Gastroesophageal sphincter (tissue), 4 donors: ENCODE measurements at places on chromosomes 16 and 17. TPM values are rescaled to one million over a fixed set of nuclear protein-coding genes. Genes with fewer than 3 reads are reported as not detected.
A peak's percentile ranks its signal among the peaks of the same experiment; 100 is the strongest.

GRCh38 chr17:73118951-73119391 is 26.5 kb upstream of the SLC39A11 start:
- no peak for ATAC-seq

The TEX14 gene
- 0.78 TPM for total RNA-seq

- ATAC-seq = no peak
Measured at GRCh38 chr16:30605158-30605557, 5.0 kb downstream of the ZNF689 start.

DNA sequence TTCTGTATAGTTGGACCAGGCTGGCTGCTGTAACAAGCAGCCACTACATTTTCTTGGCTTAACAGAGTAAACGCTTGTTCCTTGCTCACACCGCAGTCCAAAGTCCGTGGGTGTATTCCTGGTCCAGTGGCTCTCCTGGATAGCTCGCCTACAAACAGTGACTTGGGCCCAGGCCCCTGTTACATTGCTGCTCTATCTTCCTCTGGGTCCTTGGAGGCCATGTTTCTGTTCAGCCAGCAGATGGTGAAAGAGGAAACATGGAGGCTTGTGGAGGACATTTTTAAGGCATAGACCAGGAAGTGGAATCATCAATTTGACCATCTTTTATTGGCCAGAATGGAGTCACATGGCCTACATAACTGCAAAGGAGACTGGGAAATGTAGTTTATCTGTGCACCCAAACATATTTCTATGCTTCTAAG is 55.1 kb downstream of the ATP2C2 start:
- no peak for ATAC-seq

The CXCL16 gene
- 5.3 TPM for total RNA-seq

The CLEC19A gene
- not detected for total RNA-seq

- no peak for ATAC-seq
Measured at GRCh38 chr16:21608639-21609328, 9.4 kb downstream of the METTL9 start.

The TBC1D3I gene
- not detected for total RNA-seq

GRCh38 chr17:20085283-20085845 is 76.2 kb downstream of the SPECC1 start:
- ATAC-seq = no peak

- ATAC-seq = no peak
Measured at GRCh38 chr17:42087042-42087701, 11.1 kb downstream of the ZNF385C start.

- ATAC-seq = no peak
Measured at GRCh38 chr17:33910200-33910857, 344.8 kb upstream of the CCL2 start.

DNA sequence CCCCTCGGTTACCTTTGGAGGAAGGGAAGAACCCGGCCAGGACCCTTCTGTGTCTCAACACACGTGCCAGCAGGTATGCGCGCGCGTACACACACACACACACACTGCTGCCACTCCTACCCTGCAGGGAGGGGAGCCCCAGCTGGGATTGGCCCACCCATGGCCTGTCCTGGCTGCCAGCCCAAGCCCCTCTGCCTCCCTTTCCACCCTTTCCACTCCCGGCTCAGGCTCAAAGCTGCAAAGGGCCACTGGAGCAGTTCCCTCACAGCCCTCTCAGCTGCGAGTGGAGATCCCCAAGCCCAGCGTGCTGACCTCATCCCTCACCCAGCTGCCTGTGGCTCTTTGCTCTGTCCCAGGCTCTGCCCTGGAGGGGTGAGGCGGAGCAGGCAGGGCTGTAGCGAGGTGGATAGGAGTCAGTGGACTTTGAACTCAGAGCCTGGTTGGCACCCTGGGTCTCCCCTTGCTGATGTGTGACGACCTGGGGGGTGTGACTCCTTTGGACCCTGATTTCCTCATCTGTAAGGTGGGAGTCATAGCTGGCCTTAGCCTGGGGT is 14.5 kb downstream of the KIF19 start:
- ATAC-seq = no peak

DNA sequence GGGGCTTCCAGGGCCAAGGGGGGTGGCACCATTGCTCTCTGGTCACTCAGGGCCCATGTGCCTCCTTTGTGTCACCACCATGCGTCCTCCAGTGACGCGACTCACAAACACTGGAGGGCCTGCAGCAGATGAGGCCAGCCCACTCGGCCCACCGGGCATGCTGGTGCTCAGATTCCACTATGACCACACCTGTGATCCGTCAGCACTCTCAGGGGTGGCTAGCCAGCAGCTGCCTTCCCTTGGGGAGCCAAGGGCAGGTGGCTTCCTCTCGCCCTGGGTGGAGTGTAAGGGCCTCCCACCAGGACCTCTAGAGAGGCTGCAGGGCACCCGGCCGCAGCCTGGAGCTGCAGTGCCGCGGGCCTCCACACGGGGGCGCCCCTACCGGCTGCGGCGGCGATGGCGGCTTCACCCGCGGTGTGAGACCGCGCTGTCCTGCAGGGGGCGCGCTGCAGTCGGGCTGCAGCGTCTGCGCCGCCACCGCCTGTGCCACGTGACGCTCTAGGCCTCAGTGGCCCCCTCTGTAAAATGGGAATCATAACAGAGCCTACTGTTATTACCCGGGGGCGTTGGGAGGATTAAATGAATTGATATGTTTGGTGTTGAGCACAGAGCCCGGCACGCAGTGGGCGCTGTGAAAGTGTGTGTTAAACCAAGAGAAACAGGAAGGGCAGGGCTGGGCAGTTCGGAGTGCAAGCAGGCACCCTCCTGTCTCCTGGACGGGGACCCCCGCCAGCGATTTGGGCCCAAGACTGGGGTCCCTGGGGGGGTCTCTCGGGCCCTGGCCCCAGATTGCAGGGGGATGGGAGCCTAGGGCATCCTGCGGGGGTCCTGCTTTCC is 192.4 kb upstream of the GSE1 start:
- peak; percentile 60 for ATAC-seq

DNA sequence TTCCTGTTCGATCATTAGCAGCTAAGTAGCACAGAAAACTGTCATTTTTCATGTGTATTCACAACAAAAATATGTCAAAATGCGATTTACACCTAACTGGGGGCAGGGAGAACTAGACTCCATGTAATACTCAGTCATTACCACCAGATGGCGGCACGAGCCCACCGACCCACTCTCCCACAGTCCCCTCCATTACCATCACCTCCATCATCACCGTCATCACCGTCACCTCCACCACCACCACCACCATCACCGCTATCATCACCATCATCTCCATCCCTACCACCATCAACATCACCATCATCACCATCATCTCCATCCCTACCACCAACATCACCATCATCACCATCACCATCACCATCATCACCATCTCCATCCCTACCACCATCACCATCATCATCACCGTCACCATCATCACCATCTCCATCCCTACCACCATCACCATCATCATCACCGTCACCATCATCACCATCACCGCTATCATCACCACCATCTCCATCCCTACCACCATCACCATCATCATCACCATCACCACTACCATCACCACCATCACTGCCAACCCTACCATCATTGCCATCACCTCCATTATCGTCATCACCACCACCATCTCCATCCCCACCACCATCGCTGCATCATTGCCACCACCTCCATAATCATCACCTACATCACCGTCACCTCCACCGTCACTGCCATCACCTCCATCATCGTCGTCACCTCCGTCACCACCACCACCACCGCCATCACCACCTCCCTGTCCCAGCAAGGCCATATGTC is 14.4 kb downstream of the NDUFAF8 start:
- no peak for ATAC-seq
